ENCODE measurements at places on chromosomes 7 and 10. TPM values are rescaled to one million over a fixed set of nuclear protein-coding genes. Genes with fewer than 3 reads are reported as not detected.

DNA sequence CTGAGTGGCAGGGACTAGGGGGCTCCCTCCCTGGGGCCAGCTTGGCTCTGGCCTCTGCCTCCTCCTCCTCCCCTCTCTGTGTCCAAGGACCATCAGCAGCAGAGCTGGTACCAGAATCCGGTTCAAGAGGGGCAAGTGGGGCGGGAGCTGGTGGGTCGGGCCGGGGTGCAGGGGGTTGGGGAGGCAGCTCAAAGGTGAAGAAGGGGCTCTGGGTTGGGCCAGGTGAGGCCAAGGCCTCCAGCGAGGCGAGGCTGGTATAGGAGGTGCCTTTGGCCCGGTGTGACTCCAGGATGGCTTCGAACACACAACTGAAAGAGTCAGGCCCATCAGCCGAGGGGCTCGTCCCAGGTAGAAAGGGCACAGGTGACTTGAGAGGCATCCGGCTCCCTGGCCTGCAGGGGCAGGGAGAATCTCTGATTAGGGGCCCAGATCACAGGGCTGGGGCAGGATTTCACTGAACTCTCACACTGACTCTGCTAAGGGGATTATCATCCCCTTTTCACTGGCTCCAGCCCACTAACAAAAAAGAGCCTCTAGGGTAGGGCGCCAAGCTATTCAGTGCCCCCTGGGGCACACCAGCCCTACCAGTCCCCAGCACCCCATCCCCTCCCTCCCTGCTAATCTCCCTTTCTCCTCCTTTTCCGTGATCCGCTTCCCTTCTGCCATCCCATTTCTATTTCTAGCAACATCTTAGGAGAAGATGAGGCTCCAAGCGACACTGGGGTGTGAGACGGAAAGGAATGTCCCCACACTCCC, 4.6 kb downstream of the PSD start:
- DNase-seq, result no peak

DNA sequence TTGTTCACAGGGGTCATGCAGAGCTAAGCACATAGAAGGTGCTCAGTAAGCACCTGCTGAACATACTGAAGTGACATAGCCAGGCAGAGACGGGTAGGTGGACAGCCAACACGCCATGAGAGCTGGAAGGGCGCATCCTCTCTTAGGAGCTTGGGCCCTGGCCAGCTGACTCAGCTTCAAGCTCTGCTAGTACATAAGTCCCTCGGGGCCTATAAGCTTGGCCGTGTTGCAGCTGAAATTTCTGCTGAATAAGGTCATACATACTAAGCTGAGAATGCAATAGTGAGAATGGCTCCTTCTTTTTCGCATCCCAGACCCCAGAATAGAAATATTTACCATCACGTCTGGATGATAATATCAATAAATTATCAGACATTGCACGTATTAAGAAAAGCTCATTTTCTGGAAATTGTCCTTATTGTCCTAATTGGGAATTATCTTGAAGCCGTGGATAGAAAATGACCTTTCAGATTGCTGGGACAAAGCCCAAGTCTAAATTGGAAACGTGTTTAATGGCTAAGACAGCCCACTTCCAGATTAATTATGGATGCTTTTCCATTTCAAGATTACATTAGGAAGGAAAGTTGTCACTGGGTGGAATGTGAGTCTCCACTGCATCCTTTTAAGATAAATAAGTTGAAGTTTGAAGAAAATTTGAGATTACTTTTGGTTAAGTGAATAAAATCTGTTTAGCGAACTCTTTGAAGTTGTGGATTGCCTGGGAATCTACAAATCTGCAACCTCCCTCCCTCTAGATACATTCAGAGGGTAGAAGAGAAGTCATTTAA, 287.1 kb upstream of the C7orf33 start:
- DNase-seq, result peak; percentile 91

GRCh38 chr10:74738985-74739567, 87.3 kb upstream of the KAT6B start:
- no peak for DNase-seq

DNA sequence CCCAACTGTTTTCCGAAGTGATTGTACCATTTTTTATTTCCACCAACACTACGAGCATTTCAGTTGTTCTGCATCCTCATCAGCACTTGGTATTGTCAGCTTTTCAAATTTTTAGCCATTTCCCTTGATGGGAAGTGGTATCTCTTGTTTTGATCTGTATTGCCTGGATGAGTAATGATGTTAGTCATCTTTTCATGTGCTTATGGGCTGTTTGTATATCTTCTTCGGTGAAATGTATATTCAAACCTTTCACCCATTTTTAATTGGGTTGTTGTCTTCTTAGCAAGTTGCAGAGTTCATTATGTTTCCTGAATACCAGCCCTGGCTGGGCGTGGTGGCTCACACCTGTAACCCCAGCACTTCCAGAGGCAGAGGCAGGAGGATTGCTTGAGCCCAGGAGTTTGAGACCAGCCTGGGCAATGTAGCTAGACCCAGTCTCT, 22.1 kb downstream of the CLIP2 start:
- no peak for DNase-seq

DNA sequence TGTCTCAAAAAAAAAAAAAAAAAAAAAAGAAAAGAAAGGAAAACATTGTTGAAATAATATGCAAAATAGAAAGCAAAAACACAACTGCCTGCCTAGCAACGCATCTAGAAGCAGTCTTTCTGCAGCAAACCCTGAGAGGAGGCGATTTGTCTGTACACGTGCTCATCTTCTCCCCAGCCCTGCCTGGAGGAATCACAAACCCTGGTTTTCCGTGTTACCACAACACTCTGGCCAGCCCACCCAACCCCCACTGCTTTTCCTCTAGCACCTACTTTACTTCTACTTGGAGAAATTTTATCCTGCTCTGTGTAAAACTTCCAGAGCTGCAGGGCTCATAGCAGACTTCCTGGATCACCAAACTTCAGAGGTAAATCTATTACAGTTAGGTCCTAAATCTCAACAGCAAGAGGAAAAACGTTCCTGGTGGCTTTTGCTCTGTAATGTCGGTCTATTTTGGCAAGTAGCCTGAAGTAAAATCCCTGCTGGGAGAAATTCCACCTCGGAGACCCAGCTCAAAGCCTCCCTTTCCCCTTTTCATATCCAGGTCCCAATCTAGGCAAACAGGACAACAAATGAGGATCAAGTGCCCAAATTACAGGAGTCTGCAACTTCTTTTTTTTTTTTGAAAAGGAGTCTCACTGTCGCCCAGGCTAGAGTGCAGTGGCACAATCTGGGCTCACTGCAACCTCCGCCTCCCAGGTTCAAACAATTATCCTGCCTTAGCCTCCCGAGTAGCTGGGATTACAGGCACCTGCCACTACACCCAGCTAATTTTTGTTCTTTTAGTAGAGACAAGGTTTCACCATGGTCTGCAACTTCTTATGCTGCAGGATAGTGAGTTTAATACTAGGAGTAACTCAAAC, 91.6 kb downstream of the DNMBP start:
- DNase-seq, result no peak

CYP3A7 gene
- total RNA-seq, result not detected

RARRES2 gene
- total RNA-seq, result 305 TPM

IKZF1 gene
- 44.9 TPM for total RNA-seq

RAMP3 gene
- 50.1 TPM for total RNA-seq

FAM25G gene
- total RNA-seq, result not detected

Measured in vagina (tissue), 2 donors.